ENCODE measurements at places on chromosomes 7 and 10.

DNA sequence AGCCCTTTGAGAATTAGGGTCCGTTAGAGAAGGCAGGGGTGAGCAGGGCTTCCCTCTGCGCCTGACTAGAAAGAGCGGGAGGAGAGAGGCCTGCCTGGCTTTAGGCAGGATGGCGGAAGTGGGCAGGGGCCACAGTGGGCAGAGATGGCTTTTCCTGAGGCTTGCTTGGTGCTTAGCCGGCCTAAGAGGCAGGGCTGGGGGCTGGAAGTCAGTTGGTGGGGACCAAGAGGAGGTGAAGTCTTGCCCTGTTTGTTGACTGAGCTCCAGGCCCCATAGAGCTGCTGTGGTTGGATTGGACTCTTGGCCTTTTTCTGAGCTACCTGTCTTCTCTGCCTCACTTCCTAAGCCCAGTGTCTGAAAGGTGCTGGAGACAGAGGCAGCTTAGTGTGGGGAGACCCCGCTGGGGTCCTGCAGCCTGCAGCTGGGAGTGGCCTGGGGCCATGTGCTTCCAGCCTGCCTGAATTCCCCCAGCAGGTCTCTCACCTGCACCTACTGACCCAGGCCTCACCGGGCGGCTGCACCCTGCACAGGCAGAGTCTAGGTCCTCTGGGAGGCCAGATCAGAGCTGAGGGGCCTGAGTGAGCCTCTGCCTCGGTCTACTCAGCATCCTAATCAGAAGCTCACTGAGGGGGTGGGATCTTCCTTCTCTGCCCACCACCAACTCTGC lies 4.8 kb downstream of the FAM241B start:
- no peak for DNase-seq

GRCh38 chr7:66669088-66669487 lies 40.4 kb downstream of the KCTD7 start:
- no peak for DNase-seq

DNA sequence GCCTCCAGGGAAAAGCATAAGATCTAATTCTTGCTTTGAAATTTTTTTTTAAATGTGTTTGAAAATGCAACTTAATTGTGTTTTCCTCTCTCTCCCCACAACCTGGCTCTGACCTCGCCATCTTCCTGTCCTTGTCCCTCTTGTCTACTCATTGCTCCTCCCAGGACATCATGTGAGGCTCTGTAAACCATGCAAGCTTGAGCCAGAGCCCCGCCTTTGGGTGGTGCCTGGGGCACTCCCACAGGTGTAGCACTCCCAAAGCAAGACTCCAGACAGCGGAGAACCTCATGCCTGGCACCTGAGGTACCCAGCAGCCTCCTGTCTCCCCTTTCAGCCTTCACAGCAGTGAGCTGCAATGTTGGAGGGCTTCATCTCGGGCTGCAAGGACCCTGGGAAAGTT lies 9.8 kb upstream of the CDHR1 start:
- peak; percentile 19 for DNase-seq

DNA sequence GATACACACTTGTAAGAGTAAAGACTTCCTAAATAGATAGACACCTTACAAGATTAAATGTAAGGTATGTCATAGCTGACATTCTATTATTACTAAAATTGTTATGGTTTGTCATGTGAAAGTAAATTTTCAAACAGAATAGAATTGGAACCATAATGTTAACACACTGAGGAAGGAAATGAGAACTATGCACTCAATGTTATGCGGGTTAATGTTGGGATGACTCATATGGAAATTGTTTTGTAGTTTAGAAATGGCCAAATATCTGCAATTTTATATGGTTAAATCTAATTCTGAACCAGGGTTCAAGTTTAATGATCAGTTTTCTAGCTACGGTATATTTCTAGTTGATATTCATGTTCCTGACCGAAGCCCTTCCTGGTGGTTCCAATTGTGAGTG lies 214.2 kb upstream of the ADO start:
- DNase-seq: no peak

- DNase-seq: no peak
These were observed 14.2 kb downstream of the CACNA2D1 start for GRCh38 chr7:82429408-82429807.

- no peak for DNase-seq
These were observed 199.2 kb downstream of the DIP2C start for GRCh38 chr10:490256-490655.

GRCh38 chr7:116766881-116767280 lies 94.9 kb downstream of the MET start:
- DNase-seq: no peak

DNA sequence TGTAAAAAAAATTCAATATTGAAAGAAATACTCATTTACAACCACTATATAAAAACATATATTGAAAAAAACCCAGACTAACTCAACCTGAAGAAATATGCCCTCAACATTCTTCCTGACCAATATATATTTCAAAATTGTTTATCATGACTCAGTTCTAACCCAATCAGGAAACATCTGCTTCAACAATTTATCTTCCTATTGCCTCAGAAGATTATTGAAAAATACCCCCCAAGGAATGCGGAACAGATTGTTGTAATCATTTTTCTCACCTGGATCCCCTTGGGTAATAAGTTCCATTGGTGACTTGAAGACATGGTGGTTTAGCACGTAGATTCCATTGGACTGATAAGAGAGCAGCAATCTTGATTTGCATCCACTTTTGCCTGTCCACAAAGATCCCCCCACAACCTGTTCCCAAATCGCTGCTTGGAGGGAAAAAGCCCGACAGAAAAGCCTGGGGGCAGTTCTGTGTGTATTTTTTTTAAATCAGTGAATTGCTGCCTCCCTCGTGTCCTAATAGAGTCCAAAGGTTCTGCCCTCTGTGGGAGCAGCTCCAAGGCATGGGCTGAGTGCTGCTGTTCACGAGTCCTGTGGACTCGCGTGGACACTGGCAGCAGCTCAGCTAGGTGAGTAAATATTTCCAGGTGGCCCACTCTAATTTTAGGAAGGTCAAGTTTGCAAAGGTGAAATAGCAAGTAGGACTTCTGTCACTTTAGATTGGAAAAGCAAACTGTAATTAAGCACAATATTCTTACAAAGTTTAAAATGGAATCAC lies 5.9 kb upstream of the INHBA start:
- DNase-seq: no peak

DNA sequence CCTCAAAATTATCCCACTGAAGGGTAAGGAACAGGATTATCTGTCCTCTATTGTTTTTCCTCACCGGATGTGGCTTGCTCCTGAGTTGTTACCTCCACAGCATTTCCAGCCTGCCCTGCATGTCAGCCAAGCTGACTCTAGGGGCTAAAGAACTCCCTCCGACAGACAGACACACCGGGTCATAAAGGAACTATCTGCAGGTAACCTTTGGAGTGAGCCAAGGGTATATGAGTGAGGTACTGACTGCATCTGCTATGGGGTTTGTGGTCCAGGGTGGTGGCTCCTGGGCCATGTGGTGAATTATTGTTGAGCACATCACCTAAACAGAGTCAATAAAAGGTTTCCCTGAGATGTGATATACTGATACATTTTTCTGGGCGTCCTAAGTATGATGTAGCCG lies 6.9 kb upstream of the KAZALD1 start:
- no peak for DNase-seq

GRCh38 chr10:59435707-59436106 lies 73.4 kb upstream of the FAM13C start:
- no peak for DNase-seq

- no peak for DNase-seq
These were observed 49.2 kb downstream of the CHST3 start for GRCh38 chr10:72013202-72013945.

DNA sequence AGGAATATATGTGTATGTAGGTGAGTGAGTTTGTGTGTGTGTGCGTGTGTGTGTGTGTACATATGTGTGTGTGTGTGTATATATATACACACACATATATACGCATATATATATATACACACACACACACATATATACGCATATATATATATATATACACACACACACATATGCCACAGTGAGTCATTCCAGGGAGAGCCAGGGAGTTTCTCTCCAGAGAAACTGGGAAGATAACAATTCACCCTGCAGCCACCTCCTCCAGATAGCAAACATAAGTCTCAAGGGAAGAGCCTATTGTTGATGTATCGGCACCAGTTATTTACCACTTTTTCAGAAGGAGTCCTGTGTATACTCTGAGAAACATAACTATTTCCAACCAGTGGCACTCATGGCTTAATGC lies 102.3 kb upstream of the STK17A start:
- DNase-seq: no peak

- peak; percentile 27 for DNase-seq
These were observed 441 bp downstream of the FZD8 start for GRCh38 chr10:35641676-35642034.

GRCh38 chr7:108308276-108308675 lies 148.0 kb downstream of the NRCAM start:
- no peak for DNase-seq

DNA sequence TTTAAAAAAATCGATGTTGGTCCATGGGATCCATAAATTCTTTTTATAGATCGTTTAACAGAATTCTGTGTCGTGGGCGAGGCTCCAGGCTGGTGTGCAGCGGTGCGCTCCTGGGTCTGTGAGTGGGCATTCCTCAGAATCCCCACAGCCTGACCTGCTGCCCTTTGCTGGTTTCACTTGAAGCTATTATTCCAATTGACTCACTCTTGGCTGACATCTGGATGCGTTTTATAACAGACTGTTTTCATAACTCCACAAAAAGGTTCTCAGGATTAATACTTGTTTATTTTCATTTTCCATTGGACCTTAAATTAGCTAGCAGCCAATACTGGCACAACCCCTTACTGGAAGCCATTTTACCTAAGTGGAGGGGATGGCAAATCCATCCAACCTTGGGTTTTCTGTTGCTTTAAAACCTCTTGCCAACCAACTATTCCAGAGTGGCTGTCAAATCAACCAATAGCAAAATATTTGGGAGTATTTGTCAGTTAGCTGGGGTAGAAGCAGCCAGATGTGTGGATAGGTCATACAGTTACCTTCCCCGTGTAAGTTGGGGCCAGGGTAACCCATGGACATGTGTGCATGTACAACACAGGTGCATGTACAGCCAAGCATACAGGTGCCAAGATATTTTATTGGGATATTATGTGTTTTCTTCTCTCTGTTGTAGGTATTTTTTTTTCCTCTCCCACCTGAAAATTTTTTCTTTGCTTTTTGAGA lies 160.7 kb upstream of the ZNF32 start:
- no peak for DNase-seq

- DNase-seq: no peak
These were observed 63.1 kb downstream of the AUTS2 start for GRCh38 chr7:69661342-69661741.

- DNase-seq: no peak
These were observed 3.7 kb downstream of the SMC3 start for GRCh38 chr10:110571093-110571743.

DNA sequence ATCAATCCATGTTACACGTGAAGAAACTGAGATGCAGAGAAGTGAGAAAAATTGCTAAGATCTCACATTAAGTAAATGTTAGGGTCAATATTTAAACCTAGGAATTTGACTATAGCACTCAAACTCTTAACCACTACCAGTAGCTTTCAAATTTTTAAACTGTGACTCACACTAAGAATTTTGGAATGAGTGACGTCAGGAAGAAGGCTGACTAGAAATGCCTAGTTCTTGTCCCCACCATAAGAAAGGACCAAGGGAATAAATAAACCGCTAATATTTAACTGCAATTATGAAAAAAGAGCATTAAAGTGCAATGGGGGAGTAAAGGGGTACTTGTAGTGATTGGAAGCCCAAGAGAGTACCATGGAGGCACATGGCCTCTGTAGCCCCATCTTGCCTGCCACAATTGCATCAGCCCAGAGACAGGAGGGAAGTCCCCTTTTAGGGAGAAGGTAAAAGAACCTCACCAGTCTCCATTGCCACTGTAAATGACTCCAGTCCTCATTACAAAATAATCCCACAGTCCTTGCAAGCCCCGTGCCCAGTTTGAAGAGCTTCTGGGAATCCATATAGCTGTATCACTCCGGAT lies 3.5 kb upstream of the AKR1B1 start:
- no peak for DNase-seq

- no peak for DNase-seq
These were observed 229.0 kb downstream of the BICC1 start for GRCh38 chr10:58741673-58742072.

DNA sequence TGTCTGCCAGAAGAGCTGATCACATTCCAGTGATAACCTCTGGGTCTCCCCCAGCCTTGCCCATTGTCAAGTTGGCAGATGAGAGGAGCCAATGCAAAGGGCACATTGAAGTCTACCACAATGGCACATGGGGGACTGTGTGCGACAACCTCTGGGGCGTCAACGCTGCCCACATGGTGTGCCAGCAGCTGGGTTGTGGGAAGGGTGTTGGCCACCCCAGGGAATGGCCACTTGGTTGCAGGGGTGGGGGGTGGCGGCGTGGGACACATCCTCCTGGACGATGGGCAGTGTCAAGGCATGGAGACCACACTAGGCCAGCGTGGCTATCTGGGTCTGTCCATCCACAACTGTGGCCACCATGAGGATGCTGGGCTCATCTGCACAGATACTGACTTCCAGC lies 43.4 kb downstream of the CUZD1 start:
- no peak for DNase-seq

DNA sequence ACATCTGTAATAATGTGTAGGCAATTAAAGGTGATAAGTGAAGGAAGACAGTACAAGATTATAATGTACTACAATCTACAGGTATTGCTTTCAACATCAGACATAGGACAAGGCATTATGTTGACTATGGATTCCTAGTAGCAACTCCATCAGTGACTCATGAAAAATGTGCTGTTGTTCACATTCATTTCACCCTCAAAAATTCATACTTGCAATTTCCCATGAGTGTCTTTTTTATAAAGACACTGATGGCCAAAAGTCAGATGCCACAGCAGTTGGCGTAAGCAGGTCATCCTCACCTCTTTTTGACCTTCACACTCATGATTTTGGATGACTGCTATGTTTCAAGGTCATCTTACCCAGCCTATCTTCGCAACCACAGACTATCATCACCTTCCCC lies 100.0 kb upstream of the AMPH start:
- no peak for DNase-seq

- no peak for DNase-seq
These were observed 146.5 kb upstream of the MEOX2 start for GRCh38 chr7:15832996-15833395.

GRCh38 chr10:25547382-25547781 lies 372.6 kb downstream of the GPR158 start:
- DNase-seq: no peak

DNA sequence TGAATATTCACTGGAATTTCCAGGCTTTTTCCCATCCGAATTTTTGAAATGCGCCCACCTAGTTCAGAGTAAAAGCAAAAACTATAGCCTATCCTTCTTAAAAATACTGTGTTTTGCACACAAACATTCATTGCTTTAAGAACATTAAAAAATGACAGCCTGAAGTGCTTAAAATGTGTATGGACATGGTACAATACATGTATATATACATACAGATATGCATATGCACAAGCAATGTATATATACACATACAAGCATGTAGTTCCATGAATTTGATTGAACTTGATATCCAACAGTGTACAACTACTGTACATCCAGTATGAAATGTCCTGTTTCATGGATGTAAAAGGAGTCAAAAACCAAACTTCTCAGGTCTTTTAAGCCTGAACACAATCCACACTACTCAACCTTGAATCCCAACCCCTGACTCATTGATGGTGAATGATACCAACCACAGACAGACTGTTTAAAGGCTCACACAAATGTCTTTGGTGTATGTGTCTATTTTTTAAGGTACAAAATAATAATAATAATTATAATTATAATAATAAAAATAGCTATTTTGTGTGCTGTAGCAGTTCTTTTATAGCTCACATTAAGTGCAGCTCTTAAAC lies 14.8 kb downstream of the INHBA start:
- DNase-seq: no peak

- no peak for DNase-seq
These were observed 452.6 kb upstream of the ZMIZ1 start for GRCh38 chr10:78616125-78616695.

All from SW480 (cell line).